Immature natural killer cell (primary cell): ENCODE measurements at places on chromosomes 12 and 14. TPM values are rescaled to one million over a fixed set of nuclear protein-coding genes. Genes with fewer than 3 reads are reported as not detected.

DNA sequence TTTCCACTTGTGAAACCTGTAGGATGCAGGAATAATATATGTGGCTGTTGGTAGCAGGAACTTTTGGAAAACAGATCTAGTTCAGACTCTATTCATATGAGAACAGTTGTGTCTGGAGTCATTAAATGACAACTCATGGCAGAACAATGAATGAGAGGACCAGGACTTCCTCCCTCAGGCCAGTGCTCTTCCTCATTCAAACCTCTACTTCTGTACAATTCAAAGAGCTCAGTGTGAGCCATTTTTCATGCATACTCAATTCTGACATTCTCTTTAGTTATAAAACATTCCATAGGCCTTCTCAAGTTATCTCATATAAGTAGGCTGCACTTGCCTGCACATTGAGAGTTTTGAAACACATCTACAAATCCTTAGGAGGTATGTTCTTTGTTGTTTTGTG lies 1526.6 kb upstream of the FLRT2 start:
- DNase-seq = no peak

- no peak for DNase-seq
Measured at GRCh38 chr12:111224186-111225066, 144.5 kb downstream of the PHETA1 start.

Gene PAX9
- polyA plus RNA-seq = not detected

Gene SERPINA10
- polyA plus RNA-seq = not detected

Gene TAS2R8
- polyA plus RNA-seq = not detected
